Left renal cortex interstitium (tissue), 4 donors: ENCODE measurements at places on chromosomes 12 and 14. TPM values are rescaled to one million over a fixed set of nuclear protein-coding genes. Genes with fewer than 3 reads are reported as not detected.

- no peak for DNase-seq
Observed at GRCh38 chr14:95535226-95536021, 574 bp downstream of the GLRX5 start.

DNA sequence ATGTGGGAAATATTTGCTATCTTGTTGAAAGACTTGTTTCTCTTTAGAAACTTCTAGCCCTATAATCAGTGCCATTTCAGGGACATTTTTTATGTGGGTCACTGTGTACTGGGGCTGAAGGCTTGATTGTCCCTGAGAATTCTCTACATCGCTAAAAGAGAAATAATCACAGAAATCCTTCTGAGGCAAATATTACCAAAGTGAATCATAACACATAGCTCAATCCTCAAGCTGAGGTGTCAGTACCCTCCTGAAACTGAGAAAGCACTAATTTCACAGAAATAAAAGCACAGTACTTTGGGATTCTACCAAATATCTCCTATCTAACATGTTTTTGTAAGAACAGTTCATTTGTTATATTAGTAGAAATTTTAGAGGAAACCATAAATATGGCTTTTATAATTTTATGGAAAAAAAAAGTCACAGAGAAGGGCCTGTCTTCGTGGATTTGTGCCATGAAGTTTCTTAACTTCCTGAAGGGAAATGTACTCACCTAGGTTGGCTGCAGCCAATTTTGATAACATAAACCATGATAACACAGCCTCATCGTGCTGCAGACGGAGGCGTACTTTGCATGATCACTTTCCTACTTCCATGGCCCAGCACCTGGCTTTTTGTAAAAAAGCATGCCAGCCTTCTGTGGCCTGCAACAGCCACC, 163.7 kb upstream of the HIF1A start:
- no peak for DNase-seq

DNA sequence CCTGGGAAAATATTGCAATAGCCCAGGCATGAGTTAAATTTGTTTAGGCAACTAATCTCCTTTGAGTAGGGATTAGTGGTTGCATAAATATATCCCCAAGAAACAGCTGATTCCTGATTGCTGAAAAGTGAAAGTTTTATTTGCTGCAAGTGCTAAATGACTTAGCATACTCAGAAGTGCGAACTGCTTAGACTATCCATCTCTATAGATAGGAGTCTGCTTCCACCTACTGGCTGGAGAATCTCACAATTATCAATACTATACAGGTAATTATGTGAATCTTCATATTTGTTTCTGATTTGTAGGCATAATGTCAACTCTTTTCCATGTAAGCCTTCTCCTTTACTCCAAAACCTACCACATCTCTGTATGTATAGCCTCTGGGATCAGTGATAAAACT, 12.0 kb upstream of the SLCO1B3 start:
- DNase-seq: no peak

GRCh38 chr12:116370004-116370404, 92.5 kb upstream of the MED13L start:
- no peak for DNase-seq

- DNase-seq: no peak
Observed at GRCh38 chr12:118959985-118960560, 21.3 kb upstream of the SRRM4 start.

- no peak for DNase-seq
Observed at GRCh38 chr14:100633406-100633805, 46.2 kb upstream of the BEGAIN start.

GRCh38 chr12:123085730-123086487, 65.0 kb downstream of the PITPNM2 start:
- no peak for DNase-seq

The HSP90B1 gene
- 945 TPM for polyA plus RNA-seq

DNA sequence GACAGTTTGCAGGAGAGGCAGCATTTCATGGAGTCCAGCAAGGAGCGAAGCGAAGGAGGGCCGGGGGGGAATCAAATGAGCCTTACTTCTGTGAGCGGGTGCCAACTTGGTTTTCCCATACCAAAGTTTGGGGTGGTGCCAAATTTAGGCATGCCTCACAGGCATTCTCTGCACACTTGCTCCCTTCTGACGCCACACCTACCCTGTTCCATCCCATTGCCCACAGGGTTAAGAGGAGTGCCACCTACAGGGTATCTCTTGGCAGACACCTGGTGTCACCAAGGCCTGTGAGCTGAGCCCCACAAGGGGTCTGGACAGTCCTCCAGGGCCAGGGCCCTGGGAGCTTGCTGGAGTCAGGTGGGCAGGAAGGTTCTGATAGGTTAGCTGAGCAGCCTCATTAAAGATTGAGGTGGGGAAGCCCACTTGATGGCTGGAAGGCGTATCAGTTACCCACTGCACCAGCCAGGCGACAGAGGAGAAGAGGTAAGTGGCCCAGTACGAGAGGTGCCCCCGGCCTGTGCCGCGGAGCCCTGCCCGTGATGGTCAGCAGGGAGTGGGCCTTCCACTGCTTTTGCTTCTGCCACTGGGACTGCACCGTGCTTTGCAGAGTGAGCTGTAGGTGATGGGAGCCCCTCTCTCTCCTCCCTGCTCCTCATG, 45.2 kb downstream of the DEGS2 start:
- no peak for DNase-seq

DNA sequence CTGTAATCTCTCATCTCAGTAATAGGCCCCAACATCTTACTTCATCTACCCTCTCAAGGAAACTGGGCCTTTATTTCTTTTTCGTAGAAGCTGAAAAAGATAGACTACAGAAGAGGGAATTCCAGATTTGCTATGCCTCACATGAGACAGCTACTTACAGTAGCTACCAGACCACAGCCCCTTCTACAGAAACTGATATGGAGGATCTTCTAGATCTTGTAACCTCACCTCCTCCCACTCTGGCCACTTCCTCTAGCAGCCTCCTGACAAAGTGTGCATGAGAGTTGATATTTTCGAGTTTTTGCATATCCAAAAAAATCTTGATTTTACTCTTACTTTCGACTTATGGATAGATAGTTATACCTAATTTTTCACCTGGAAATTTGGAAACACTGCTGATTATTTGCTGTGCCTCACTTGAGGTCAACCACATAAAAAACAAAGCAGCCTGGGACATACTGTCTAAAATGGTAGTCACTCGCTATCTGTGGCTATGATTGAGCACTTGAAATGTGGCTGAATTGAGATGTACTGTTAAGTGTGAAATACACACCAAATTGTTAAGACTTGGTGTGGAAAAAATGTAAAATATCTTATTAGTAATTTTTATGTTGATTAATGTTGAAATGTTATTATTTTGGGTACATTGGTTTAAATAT, 86.3 kb upstream of the NID2 start:
- DNase-seq: no peak

- DNase-seq: no peak
Observed at GRCh38 chr14:72451054-72451972, 442.6 kb downstream of the DPF3 start.

The GLIPR1L2 gene
- 4.3 TPM for polyA plus RNA-seq

The SCFD1 gene
- polyA plus RNA-seq: 83.9 TPM

GRCh38 chr12:130765186-130765659, 49.1 kb upstream of the RIMBP2 start:
- no peak for DNase-seq

GRCh38 chr14:92204792-92205191, 83.0 kb downstream of the CPSF2 start:
- no peak for DNase-seq

DNA sequence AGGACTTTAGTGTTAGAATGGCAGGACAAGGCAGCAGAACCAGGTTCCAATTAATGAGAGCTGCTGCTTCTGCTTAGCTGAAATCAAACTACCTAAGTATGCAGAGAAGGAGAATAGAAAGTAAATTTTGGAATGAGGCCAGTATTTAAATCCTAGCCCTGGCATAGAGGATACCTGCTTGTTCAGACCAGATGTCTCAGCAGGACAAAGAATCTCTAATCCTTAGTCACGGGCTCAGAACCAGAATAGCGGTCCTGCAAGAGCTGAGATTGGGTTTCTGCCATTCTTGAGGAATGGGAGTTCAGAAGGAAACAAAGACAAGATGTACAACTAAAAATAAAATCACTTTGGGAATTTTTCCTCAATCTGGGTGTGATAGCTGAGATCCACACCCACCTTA, 550.8 kb upstream of the TMEM132C start:
- no peak for DNase-seq

- DNase-seq: no peak
Observed at GRCh38 chr12:114119316-114119715, 153.2 kb upstream of the RBM19 start.

The GPR65 gene
- 0.42 TPM for polyA plus RNA-seq

DNA sequence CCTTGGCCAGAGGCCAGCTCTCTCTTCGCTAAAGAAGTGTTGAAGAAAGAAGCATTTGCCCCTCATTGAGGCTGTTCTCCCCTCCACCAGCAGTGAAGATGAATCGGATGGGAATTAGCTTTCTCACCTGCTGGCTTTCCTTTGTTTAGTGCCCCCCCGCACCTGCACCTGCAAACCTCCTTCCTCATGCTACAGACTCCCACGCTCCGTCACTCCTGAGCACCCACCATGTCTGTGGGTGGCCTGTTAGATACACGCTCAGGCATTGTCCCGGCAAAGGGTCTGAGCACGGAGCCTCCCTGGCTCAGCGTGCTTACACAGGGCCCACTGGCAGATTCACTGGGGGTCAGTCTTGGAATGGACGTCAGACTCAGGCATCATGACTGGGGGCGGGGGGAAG, 121.6 kb downstream of the GLT1D1 start:
- DNase-seq: no peak

The BCL11B gene
- 2.0 TPM for polyA plus RNA-seq

- no peak for DNase-seq
Observed at GRCh38 chr12:69383074-69383473, 23.5 kb downstream of the YEATS4 start.

DNA sequence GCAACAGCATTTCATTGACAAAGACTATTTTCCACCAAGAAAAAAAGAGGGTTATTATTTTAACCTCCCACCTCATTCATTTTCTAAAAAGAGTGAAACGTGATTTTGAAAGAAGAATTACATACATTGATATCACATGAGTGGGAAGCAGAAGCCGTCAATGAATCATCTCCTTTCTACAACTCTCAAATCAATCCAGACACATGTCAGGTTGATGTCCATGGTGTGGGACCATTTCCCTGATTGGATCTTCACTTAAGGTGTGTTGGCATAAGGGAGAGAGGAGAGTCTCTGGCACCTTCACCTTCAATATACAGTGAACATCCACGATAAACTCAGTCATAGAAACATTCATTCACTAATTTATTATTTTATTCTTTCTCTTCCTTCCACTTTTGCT, 1095.1 kb downstream of the BCL11B start:
- DNase-seq: no peak

DNA sequence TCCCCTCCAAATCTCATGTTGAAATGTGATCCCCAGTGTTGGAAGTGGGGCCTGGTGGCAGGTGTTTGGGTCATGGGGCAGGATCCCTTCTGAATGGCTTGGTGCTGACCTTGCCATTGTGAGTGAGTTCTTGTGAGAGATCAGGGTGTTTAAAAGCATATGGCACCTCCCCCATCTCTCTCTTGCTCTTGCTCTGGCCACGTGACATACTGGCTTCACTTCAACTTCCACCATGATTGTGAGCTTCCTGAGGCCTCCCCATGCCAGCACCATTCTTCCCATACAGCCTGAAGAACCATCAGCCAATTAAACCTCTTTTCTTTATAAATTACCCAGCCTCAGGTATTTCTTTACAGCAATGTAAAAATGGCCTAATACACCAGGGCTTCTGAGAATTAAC, 79.8 kb upstream of the C14orf132 start:
- DNase-seq: no peak

DNA sequence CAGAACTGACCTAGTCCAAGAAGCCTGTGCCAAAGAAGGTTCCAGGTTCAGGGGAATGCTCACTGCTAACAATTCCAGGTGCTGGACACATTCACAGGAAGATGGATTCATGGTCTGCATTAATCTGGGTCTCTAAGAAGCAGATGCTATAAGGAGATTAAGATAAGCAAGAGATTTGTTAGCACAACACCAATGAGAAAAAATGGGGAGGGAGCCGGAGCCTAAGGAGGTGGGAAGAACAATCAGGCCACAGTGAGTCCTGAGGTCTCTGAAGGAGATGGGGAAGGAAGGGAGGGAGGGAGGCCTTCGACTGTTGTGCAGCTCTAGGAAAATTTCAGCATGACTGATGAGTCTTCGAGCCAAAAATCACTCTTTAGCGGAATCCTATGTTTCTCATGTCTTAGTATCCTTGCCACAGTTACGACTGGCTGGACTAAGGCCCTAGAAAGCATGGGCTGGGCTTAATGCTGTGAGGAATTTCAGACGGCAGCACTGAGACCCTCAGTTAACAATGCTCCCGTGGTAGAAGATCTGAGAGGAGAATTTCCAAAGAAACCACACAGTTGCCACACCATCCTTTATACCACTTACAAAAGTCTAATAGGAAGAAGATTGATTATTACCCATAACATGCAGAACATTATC, 31.5 kb upstream of the PTGDR start:
- no peak for DNase-seq

GRCh38 chr12:110933326-110933974, 13.1 kb upstream of the MYL2 start:
- DNase-seq: no peak
